ENCODE measurements at places on chromosomes 1 and 21.

DNA sequence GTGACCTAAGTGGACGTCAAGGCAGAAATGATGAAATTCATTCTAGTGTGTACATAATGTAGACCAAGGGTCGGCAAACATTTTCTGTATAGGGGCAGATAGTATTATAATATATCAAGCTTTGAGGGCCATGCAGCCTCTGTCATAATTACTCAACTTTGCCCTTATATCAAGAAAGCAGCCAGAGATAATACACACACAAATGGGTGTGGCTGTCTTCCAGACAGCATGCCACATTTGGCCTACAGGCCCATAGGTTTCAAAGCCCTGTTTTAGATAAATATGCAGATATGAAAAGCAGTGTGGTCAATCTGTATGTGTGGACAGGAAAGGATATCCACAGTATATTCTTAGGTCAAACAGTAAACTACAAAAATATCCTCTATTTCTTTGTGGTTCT is 320.1 kb upstream of the FMN2 start:
- DNase-seq: no peak

- DNase-seq: peak; percentile 33
These were observed 5.8 kb downstream of the TTC13 start for GRCh38 chr1:230972855-230973271.

DNA sequence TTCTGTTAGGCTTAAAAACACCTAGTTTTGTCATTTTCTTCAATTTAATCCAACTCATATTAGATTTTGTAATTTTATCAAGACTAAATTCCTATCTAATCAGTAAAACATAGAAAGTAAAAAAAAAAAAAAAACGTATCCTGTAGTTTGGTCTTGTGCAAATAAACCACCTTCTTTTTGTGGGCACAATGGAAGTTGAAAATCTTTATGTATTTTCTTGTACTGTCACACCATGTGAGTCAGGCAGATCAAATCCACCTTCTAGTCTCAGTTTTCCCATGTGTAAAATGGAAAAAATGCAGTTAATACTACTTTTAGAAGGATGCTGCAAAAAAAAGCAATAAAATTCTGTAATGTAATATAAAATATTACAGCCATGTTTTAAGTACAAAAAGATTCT is 129.8 kb downstream of the CYYR1 start:
- no peak for DNase-seq

GRCh38 chr21:36156815-36157670 is at the start of gene DOP1B:
TSS of gene DOP1B (plus strand) at chr21:36156824. CDS start at chr21:36164734, 7,910 bp downstream.
- no peak for DNase-seq

GRCh38 chr1:50978852-50979781 is 9.1 kb downstream of the CDKN2C start:
- peak; percentile 49 for DNase-seq

GRCh38 chr1:101137144-101138126 is 99.4 kb upstream of the S1PR1 start:
- DNase-seq: no peak
